Anterior cingulate cortex (tissue), 58 donors: ENCODE measurements at places on chromosomes 4 and X.

GRCh38 chrX:115266300-115266699 is 23.2 kb upstream of the LUZP4 start:
- DNase-seq, result no peak

GRCh38 chr4:101600287-101600686 is 190.2 kb upstream of the BANK1 start:
- DNase-seq, result no peak

GRCh38 chrX:94743478-94743877 is 1069.5 kb downstream of the FAM133A start:
- no peak for DNase-seq

DNA sequence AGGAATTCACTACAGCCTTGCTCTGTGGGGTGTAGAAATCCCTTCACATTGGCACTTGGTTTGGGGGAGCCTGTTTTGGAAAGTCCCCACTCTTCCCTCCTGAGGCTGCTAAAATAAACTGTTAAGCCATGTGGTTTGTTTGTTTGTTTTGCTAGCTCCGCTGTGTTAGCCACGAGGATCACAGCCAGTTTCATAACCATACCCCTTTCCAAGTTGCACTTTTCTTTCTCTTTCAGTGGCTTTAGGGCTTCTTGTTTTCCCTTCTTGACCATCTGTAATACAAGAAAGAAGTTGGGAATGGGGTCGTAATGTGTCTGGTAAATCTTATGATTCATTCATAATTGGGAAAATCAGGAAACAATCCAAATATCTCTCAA is 24.8 kb upstream of the UXT start:
- DNase-seq, result no peak

GRCh38 chr4:147617841-147618691 is 869 bp downstream of the TMEM184C start:
- no peak for DNase-seq

GRCh38 chr4:145936142-145936996 is 2.3 kb downstream of the ZNF827 start:
- peak; percentile 53 for DNase-seq
